Stimulated activated CD4-positive, alpha-beta T cell treated with anti-CD3 and anti-CD28 coated beads, Interleukin-4, amount 100 ng/mL, for 1 hour (primary cell): ENCODE measurements at places on chromosomes 11 and 22.

- DNase-seq: no peak
These were observed 49.3 kb upstream of the THY1 start for GRCh38 chr11:119472186-119472855.

- DNase-seq: no peak
These were observed 11.1 kb upstream of the OSM start for GRCh38 chr22:30277547-30278344.

- no peak for DNase-seq
These were observed 59.8 kb downstream of the UVRAG start for GRCh38 chr11:75874684-75875341.

GRCh38 chr11:50423208-50423607, 390.5 kb downstream of the OR4C45 start:
- DNase-seq: no peak

- DNase-seq: no peak
These were observed 10.8 kb upstream of the TPP1 start for GRCh38 chr11:6629892-6630631.
